Activated CD4-positive, alpha-beta T cell treated with anti-CD3 and anti-CD28 coated beads for 36 hours (primary cell): ENCODE measurements at places on chromosomes 13 and 19. TPM values are rescaled to one million over a fixed set of nuclear protein-coding genes. Genes with fewer than 3 reads are reported as not detected.

Gene FAM216B
- total RNA-seq, result not detected

Gene KHSRP
- total RNA-seq, result 380 TPM

Gene CBARP
- total RNA-seq, result 1.1 TPM

Gene SPTBN4
- total RNA-seq, result 2.4 TPM

Gene C13orf42
- not detected for total RNA-seq

Gene ZNF492
- 3.5 TPM for total RNA-seq

Gene NOVA2
- total RNA-seq, result 0.09 TPM

Gene MISP3
- 1.6 TPM for total RNA-seq

Gene PALM3
- 0.16 TPM for total RNA-seq

Gene ZNF763
- total RNA-seq, result 1.1 TPM

Gene PRR19
- 1.0 TPM for total RNA-seq

Gene MAST1
- 2.7 TPM for total RNA-seq

Gene DAND5
- 0.21 TPM for total RNA-seq

Gene DCAF15
- total RNA-seq, result 61.6 TPM
